ENCODE measurements at places on chromosomes 12 and 14. TPM values are rescaled to one million over a fixed set of nuclear protein-coding genes. Genes with fewer than 3 reads are reported as not detected.

The PGAM5 gene
- total RNA-seq: 33.4 TPM

The TRMT61A gene
- total RNA-seq: 13.8 TPM

The CCDC38 gene
- total RNA-seq: not detected

The TBC1D30 gene
- 5.9 TPM for total RNA-seq

The KRT83 gene
- total RNA-seq: not detected

The GALNT16 gene
- total RNA-seq: 14.9 TPM

The CFL2 gene
- 78.8 TPM for total RNA-seq

The GYS2 gene
- 0.10 TPM for total RNA-seq

The STYK1 gene
- total RNA-seq: not detected

The HOXC10 gene
- 0.16 TPM for total RNA-seq

The TMEM229B gene
- 1.7 TPM for total RNA-seq

The PKP2 gene
- total RNA-seq: 1.00 TPM

The HOXC9 gene
- total RNA-seq: 0.42 TPM

The HSPA2 gene
- total RNA-seq: 9.5 TPM

The CKAP4 gene
- 46.0 TPM for total RNA-seq

The AJUBA gene
- 6.0 TPM for total RNA-seq

The SOAT2 gene
- not detected for total RNA-seq

- no peak for DNase-seq
Observed at GRCh38 chr14:42112108-42112507, 505.4 kb downstream of the LRFN5 start.

- DNase-seq: no peak
Observed at GRCh38 chr12:65209655-65210043, 40.3 kb downstream of the LEMD3 start.

- DNase-seq: no peak
Observed at GRCh38 chr14:59376686-59377085, 88.5 kb downstream of the GPR135 start.

GRCh38 chr14:32137892-32138291 lies 60.8 kb downstream of the ARHGAP5 start:
- no peak for DNase-seq

DNA sequence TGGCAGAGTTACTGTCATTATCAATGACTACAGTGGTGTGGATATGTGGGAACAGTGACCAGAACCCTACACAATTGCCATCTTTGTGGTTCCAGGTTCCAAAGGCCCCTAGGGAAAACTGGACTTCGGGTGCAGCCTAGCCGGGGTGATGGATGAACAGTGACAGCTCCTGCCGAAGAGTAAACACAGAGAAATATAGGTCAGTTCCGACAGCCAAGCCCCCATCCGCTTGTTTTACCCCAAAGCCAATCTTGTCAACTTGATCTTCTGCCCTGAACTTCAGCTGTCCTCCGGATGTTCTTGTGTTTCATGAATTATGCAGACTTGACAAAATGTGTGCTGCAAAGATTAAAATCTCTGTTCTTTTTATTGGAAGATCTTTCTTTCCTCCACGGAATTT lies 200.4 kb upstream of the SRRM4 start:
- DNase-seq: no peak

GRCh38 chr14:73376585-73376984 lies 81.8 kb downstream of the NUMB start:
- no peak for DNase-seq

DNA sequence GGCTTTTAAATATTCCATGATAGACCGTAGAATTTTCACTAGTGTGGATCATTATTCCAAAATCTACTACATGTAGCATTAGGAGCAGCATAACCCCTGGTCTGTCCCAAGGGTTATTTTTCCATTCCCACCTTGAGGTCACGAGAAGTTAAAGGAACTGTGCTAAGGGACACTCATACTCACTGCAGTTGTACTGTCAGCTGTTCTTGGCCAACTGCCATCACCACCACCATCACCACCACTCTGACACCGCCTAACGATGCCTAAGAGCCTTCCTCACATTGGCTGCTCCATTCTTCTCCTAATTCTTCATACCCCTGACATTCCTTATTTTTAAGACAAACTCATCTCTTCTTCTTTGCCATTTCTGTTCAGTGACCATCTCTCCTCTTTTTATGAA lies 13.4 kb upstream of the PTGDR start:
- DNase-seq: no peak

DNA sequence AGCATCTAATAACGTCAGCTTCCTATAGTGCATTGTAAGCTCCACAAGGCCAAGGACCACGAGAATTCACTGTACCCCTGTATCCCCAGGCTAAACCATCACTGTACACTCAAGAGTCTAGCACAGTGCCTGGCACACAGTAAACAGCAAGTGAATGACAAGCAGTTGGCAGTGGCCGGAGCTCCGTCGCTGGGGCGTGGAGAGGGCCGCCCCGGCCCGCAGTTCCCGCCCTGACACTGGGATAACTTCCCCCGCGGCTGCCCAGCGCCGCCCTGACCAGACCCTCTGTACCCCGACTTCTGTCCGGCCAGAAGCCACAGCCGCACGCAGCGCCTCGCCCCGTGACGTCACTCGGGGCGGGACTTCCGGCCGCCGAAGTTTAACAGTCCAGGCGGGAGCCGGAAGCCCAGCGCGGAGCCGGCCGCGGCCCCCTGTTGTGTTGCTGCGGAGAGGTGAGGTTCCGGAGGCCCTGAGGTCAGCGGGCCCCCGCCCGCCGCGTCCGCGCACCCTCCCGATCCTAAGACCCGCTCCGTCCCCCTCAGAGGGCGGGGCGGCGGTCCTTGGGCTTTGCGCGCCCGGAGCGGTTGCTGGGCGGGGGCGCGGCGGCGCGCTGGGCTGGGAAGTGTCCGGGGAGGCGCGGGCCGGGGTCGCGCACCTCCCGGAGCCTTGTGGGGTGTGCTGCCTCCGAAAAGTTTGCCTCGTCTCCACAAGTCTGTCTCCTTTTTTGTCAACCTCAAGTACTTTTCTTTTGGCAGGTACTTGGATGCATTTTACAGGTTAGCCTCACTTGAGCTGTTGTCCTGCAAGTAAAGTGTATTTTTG lies at the start of gene NEDD1:
NEDD1 (plus strand) TSS at position 409 of the 822 bp plus-strand sequence. CDS start 2,503 bp downstream, outside the sequence.
- DNase-seq: peak; percentile 96

GRCh38 chr12:107042801-107043200 lies 50.5 kb downstream of the CRY1 start:
- DNase-seq: no peak

- DNase-seq: no peak
Observed at GRCh38 chr14:26128931-26129671, 468.7 kb downstream of the NOVA1 start.

GRCh38 chr12:6044082-6044481 lies 80.4 kb downstream of the VWF start:
- DNase-seq: no peak

- DNase-seq: no peak
Observed at GRCh38 chr12:107360482-107360881, 267.1 kb upstream of the CRY1 start.

DNA sequence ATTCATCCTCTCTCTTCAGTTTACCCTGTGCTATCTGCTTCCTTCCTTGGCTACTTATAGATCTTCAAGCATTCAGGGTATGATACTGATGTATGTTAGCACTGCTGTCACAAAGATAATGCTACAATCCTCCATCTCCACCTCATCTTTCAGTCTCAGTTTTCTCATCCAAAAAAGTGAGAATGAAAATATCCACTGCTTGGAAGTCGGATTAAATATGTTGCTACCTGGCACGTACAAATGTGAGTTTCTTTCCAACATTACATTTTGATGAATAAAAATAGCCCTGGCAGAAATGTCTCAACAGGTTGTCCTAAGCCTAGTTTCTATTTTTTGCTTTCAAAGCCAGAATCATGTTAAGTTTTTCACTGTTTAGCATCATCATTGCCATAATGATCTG lies 149.9 kb downstream of the PTPN11 start:
- no peak for DNase-seq

DNA sequence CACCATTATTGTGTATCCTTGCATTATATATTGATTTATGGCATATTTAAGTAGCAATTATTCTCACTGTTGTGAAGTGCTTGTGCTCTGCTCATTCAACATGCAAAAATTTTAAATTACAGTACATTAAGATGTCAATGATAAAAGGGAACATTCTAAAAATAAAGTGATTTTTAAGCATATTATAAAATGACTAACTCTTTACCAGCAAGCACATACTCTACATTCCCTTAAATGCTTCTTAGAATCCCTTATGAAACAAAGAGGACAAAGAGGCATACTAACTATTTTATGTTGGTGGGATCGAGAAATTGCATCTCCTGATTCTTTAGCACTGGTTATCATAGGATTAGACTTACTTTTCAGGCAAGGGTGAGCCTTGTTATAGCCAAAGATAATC lies 46.6 kb upstream of the ZDHHC17 start:
- DNase-seq: no peak

DNA sequence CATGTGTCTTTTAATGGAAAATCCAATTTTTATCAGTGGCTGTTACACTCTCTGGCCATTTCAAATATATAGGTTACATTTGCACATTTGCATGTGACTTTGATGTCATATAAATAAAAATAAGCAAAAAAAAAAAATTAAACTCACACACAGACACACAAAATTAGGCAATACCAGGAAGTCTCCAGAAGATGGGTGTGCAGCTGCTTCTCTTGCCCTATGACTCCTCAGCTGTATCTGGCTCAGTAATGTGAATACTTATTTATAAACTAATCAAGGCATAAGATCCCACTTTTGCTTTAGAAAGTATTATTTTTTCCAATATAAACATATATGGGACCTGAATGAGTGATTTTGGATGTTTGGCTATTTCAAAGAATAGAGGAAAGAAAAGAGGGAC lies 461.1 kb downstream of the LRIG3 start:
- no peak for DNase-seq

GRCh38 chr14:68359837-68360552 lies 432.9 kb downstream of the ZFP36L1 start:
- DNase-seq: no peak

DNA sequence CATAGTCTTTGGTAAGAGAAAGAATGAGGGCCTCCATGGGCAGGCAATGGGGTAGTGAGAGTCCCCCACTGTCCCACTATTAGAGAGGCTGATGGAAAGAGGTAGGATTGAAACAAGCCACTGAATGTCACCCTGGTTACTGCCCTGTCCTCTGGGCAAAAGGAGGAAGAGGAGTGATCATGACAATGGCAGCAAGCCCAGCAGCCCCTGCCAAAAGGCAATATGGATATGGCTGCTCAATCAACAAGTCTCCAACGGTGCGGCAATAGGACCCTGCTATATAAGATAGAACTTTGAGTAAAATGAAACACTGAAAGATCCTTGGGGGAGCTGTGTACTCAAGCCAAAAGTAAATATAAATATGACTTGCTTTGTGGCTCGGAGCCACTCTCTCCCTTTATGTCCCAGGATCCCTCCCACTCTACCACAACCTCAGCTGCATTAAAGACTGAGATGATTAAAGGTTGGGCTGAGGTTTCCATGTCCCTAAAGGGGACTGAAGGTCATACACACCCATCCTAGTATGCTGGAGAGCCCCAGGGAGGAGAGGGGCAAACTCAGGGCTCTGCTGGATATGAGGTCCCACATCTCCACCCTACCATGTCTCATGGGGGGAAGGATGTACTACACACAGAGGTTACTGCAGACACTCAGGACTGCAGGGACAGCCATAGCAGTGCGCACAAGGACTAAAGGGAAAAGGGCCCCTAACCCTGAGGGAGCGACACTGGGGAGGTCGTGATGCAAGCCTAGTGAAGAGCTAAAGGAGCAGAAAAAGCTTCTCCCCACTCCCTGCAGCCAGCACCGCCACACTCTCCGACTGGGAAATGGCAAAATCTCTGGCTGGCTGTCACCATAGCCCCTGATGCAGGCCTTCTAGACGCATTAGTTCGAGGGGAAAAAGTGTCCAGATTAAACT lies 5.9 kb downstream of the POMT2 start:
- DNase-seq: peak; percentile 71

- DNase-seq: no peak
Observed at GRCh38 chr12:1593174-1594005, 991 bp downstream of the FBXL14 start.

GRCh38 chr14:27917896-27918295 lies 848.7 kb upstream of the FOXG1 start:
- DNase-seq: no peak

GRCh38 chr12:19855851-19856250 lies 416.6 kb downstream of the AEBP2 start:
- no peak for DNase-seq

DNA sequence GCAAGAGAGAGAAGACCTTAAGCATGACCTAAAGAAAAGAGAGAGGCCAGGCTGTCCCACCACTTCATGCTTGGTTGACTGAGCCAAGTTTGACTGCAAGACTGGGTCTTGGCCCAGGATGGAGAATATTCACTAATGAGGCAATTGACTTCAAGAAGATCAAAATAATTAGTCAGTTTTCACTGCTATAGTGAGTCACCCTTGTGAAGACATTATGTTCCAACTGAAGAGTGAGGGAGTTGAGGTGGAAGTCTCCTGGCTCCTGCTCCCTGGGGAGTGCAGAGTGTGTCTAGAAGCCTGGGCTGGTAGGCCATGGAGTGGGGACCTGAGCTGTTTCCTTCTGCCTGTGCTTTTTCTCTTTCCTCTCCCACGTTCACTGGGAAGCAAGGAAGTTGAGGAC lies 117.6 kb downstream of the CACNA1C start:
- DNase-seq: no peak

- DNase-seq: no peak
Observed at GRCh38 chr12:98085046-98085755, 430.2 kb upstream of the TMPO start.

- no peak for DNase-seq
Observed at GRCh38 chr12:3604748-3605586, 114.0 kb downstream of the PRMT8 start.

DNA sequence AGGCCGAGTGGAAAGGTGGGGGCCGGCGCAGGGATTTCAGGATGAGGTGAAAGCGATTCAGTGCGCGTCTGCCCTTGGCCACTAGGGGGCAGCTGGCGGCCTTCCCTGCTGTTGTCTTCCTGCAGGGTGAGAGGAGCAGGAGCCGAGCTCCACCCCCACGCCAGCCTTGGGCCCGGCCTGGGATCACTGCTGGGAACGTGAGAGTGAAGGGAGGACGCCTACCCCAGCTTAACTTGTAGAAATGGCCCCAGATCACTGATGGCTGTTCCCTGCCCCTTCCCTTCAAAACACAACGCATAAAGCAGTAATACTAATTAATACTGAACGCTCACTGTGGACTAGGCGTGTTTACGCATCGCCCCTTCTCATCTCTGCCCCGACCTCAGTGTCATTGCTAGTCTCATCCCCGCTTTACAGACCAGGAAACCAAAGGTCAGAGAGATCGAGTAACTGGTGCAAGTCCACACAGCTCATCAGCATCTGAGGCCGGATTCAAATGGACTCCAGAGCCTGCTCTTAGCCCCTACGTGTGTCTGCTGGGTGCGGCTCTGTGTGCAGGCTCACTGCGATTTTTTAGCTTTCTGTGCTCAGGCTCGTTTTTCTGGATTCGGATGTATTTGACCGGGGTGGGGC lies 24.3 kb downstream of the MVK start:
- peak; percentile 95 for DNase-seq

GRCh38 chr14:73241481-73242165 lies 4.3 kb downstream of the PAPLN start:
- peak; percentile 79 for DNase-seq

DNA sequence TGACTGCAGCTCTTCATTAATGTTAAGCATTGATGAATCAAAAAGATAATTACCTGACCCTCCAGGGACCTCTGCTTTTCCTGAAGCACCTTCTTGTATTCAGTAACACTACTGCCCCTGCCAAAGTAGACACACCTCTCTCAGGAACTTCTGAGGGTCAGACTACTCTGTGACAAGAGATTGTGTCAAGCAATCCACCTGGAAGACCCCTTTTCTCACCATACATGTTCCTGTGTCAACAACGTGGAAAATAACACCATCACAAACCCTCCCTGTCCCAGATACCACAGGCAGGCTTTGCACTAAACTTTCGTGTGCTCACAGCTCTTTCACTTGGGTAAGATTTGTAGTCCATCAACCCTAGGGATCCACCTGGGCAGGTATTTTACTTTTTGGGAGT lies 13.2 kb downstream of the KRT76 start:
- no peak for DNase-seq

- no peak for DNase-seq
Observed at GRCh38 chr12:67909681-67910080, 79.6 kb upstream of the IFNG-AS1 start.
